Posterior cingulate gyrus (tissue), 11 donors: ENCODE measurements at places on chromosomes 7 and 10.
A peak's percentile ranks its signal among the peaks of the same experiment; 100 is the strongest.

- no peak for DNase-seq
Observed at GRCh38 chr10:6345404-6345803, 142.7 kb downstream of the PFKFB3 start.

DNA sequence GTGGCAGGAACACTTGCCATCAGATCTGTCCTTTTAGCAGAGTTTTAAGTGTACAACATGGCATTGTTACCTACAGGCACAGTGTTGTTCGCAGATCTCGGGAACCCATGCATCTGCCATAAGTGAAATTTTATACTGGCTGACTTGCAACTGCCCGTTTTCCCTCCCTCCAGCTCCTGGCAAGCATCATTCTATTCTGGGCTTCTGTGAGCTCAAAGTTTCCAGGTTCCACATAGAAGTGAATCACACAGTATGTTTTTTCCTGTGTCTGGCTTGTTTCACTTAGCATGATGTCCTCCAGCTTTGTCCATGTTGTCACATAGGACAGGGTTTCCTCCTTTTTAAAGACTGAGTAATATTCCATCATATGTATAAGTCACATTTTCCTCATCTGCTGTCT, 56.6 kb downstream of the C10orf143 start:
- DNase-seq, result no peak

DNA sequence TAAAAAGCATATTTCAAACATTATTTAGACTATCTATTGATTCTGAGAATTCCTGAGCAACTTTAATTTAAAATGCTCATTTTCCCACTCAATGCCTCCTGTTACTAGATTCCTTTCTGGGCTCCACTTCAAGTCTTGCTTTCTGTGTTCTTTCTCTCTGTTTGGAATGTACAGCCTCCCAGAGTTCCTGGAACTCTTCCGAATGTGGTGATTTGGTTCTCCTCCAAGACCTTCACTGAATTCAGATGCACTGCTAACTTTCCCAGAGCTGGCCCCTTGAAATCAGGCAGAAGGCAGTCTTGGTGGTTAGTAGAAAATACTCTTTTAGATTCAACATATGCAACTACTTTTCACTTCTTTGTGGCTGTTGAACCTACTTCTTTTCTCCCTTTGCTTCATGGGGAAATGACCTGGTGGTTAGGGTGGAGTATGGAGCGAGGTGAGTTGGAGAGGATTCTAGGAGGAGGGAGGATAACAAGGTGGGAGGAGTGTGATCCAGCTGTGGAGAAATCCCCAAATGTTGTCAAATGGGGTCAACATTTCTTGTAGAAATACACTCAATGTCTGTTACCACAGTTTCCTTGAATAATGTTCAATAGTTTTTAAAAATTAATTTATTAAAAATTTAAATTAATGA, 27.9 kb upstream of the CCDC7 start:
- DNase-seq, result no peak

DNA sequence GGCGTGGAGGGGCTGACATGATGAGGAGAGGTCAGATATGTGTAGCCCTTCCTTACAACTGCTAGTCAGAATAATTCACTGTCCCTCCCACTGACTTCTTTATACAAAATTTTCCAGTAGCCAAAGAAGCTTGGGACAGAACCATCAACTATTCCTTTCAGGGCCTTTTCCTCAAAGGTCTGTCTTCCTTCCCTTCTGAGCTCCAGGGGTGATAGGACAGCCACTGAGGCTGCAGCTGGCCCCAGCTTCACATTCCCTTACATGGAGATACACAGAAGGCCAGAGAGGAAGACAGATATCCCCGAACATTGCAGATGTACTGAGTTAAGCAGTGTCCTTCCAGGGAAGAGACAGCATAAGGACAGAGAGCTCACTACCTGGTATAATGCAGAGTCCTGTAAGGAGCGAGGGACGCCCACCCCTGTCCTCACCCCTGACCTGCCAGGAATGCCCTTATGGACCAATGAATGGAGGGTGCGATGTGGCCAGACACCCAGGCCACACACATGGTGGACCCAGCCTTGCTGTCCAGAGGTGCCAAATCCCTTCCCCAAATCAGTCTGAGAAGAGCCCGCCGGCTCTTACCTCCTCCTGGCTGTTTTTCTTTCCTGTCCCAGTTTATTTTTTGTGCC, 754.7 kb downstream of the GRID1 start:
- no peak for DNase-seq

DNA sequence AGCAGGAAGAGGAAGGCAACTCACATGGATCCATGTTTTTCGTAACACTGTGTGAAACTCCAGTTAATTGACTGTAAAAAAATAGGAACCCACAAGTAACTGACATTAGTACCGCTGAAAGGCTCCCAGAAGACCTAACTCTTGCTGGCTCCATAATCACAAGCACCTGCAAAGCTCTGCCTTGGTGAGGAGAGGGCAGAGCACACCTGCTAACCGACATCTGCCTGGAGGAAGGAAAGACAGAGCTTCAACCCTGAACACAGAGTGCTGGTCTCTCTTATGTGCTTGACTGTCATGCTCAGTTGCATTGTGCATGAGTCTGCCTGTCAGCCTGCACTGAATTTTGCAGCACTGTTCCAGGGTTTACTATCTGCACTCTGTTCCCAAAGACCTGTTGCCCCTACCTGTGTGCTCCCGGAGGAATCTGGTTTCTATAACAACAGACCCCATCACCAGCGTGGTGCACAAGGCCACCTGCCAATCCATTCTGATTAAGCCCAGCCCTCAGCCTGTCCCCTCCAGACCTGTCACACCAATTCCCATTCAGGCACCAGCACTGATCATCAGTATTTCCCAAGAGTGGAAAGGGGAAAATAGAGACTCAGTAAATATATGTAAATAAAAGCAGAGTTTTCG, 63.1 kb upstream of the ANKRD1 start:
- DNase-seq, result no peak

DNA sequence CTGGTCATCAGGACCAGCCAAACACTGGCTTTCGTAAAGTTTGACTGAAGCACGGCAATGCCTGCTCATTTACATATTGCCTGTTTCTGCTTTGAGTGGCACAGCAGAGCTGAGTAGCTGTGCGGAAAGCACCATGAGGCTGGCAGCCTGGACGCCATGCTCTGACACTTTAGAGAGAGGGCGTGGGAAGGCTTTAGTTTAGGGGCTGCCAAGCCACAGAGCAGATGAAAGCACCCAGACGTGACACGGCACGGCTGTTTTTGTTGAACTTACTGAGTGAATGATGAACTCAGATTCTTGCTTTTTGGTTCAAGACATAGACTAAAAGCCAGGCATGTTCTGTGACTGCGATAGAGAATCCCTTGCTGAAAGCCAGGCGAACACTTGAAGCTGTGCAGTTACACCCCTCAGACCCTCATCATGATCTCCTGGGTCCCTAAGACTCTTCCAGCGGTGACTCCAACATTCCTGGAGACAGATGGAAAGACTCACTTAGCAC, 182.1 kb downstream of the ZMYND11 start:
- no peak for DNase-seq

DNA sequence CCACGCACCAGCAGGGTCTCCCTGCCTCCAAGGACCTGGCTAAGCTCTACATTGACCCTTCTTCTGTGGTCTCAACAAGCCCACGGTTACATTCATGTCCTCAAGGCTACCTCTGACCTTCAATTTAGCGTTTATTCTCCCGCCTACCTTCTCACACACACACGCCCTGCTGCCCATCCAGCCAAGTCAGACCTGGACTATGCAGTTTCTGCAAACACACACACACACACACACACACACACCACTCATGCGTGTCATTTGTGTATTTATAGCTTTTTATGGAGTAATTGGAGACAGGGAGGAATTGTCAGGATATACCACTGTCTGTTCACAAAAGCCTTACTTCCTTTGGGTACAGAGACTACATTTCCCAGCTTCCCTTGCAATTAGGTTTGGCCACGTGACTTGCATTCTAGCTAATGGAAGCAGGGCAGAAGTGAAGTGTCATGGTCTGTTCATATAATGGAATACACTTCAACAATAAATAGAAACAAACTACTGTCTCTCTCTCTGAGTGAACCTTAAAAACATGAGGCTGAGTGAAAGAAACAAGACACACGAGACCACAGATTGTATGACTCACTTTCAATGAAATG, 53.8 kb upstream of the CPXM2 start:
- no peak for DNase-seq

GRCh38 chr7:13839063-13839462, 150.4 kb downstream of the ETV1 start:
- DNase-seq, result no peak

DNA sequence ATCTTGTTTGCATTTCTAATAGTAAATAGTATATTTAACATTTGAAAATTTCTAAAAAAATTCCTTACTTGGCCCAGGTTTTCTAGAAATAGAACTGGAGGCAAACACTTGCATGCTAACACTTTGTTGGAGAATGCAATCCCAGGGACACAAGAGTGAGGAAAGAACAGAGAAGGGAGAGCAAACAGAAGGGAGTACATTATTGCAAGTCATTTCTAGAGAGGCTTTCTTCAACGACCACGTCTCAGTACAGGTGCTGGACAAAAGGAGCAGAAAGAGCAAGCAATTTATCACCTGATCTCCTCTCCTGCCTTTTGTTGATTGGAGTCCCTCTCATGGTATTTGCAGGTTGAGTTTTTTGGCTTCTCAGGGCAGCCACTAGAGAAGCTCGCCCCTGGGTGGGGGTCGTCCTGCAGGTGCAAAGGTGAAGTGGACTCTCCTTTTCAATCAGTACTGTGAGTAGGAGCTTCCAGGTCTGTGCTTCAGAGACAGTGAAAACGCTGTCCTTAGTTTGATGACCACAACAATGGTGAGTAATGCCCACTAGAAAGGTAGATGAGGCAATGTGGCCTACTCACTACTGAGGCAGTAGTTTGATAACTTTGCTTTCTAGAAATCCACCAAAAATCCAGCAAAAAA, 5.2 kb downstream of the CPED1 start:
- DNase-seq, result no peak

DNA sequence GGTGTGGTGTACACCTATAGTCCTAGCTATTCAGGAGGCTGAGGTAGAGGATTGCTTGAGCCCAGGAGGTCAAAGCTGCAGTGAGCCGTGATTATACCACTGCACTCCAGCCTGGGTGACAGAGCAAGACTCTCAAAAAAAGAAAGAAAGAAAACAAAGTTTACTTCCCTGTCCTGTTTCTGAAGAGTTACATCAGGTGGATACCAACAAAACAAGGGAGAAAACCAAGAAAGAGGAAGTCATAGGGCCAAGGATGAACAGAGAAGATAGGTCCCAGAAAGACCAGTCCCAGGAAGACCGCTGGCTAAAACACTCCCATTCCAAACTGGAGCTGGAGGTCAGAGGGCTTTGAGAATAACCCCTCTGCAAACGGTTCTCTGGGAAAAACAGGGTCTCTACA, 13.5 kb downstream of the MACROH2A2 start:
- DNase-seq, result no peak

DNA sequence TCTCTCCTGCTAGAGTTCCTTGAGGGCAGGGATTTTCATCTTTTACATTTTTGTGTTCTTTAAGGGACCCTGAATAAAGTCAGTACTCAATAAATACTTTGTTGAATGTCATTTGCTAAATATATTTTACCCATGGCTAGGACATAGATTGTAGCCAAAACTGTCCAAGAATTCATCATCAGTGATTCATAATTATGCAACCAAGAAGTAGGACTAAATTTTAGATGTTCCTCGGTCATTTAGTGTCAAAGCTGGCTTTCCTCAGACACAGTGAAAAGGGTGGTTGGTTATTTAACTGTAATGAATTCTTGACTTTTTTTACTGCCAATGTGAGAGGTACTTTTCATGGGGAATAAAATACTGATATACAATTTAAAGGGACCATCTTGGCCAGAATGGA, 3.3 kb downstream of the NUDT13 start:
- DNase-seq, result no peak

GRCh38 chr7:127844707-127845331, 186.4 kb downstream of the LRRC4 start:
- no peak for DNase-seq

- DNase-seq, result no peak
Observed at GRCh38 chr7:151308256-151308655, 33.4 kb upstream of the NUB1 start.

- no peak for DNase-seq
Observed at GRCh38 chr7:110975486-110975885, 115.4 kb upstream of the LRRN3 start.

- DNase-seq, result peak; percentile 89
Observed at GRCh38 chr7:26398756-26399509, 107.3 kb downstream of the SNX10 start.
